ENCODE measurements at places on chromosomes 7 and 10. TPM values are rescaled to one million over a fixed set of nuclear protein-coding genes. Genes with fewer than 3 reads are reported as not detected.

The SEMA3D gene
- 0.36 TPM for total RNA-seq

DNA sequence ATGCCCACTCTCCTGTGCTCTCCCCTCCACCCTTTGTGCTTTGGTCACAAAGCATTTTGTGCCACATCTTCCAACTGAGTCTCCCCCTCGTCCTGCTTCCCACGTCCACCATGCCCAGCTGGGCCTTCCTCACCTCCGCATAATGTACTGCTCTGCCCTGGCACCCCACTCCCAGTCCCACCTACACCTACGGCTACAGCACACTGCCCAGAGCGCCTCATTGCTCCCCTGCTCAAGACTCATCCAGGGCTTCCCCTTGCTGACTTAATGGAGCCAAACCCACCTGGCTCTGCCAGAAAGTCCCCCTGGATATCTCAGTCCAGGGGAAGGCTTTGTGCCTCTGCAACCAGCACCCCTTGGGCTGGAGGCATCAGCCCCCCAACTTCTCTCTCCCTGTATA lies 299.2 kb upstream of the ZMIZ1 start:
- H3K27me3 ChIP-seq = no peaks in the 10 kb centered on the region
- no peak overlapping the region for H3K27ac ChIP-seq
- H3K4me3 ChIP-seq = no peak overlapping the region

DNA sequence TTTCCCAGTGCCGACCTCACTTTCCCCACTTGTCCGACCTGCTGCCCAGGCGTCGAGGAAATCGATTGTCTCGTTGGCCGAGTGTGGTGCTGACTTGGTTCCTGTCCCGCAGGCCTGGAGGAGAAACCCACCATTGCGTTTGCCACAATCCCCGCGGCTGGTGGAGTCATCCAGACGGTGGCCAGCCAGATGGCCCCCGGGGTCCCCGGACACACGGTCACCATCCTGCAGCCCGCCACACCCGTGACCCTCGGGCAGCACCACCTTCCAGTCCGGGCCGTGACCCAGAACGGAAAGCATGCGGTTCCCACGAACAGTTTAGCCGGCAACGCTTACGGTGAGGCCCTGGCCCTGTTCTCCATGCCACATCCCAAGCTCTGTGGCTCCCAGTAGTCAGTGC lies 14.5 kb upstream of the AP5Z1 start:
- no peaks in the 10 kb centered on the region for H3K27me3 ChIP-seq
- H3K27ac ChIP-seq = no peak overlapping the region
- no peak for DNase-seq
- H3K36me3 ChIP-seq = peaks cover 75% of the 10 kb centered on the region
- H3K4me1 ChIP-seq = no peaks in the 10 kb centered on the region

- H3K4me3 ChIP-seq = no peak overlapping the region
- DNase-seq = peak; percentile 23
- no peak overlapping the region for H3K27ac ChIP-seq
- H3K4me1 ChIP-seq = no peaks in the 10 kb centered on the region
- H3K27me3 ChIP-seq = no peaks in the 10 kb centered on the region
- no peaks in the 10 kb centered on the region for H3K36me3 ChIP-seq
Measured at GRCh38 chr7:124856299-124856888, 73.2 kb downstream of the POT1 start.

GRCh38 chr10:606762-607544 lies 82.5 kb downstream of the DIP2C start:
- H3K36me3 ChIP-seq = no peaks in the 10 kb centered on the region
- DNase-seq = no peak
- H3K4me3 ChIP-seq = no peak overlapping the region
- H3K4me1 ChIP-seq = no peaks in the 10 kb centered on the region

- H3K27ac ChIP-seq = no peak overlapping the region
- no peaks in the 10 kb centered on the region for H3K36me3 ChIP-seq
- DNase-seq = no peak
- H3K4me3 ChIP-seq = no peak overlapping the region
- H3K4me1 ChIP-seq = no peaks in the 10 kb centered on the region
Measured at GRCh38 chr7:89223900-89224395, 428.4 kb upstream of the TEX47 start.

DNA sequence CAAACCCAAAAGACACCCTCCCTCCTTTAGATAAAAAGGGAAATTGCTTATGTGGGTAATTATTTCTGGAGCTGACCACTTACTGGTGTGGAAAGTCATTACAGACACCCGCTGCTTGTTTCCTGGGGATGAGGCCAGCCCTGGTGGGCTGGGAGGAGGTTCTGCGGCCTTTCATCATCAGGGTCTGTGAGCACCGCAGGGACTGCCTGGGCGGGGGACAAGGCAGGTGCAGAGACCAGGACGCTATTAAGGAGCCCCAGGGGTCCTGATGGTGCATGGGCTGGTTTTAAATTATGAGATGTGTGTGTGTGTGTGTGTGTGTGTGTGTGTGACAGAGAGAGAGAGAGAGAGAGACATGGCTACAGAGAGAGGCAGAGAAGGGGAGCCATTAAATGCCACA lies 171.2 kb downstream of the DNAJB6 start:
- H3K27ac ChIP-seq = no peak overlapping the region
- H3K4me3 ChIP-seq = no peak overlapping the region
- no peak for DNase-seq

DNA sequence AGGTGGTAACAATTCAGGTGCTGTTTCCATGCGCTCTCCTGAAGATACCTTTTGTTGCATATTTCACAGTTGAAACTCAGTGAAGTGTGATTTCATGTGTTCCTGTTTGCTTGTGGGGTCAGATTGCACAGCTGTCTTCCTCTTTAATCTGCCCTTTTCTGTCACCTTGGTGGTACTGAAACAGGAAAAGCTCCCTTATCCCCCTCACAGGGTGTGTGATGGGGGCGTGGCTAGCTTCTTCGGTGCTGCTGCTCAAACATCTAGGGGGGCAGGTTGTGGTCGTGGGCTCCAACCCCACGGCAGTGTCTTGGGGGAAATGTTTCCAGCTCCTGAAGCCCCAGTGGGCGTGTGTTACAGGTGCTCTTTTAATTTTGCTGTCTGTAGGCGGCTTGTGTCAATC lies 107.4 kb upstream of the KLF14 start:
- DNase-seq = peak; percentile 52
- H3K36me3 ChIP-seq = no peaks in the 10 kb centered on the region
- H3K4me1 ChIP-seq = peaks cover 13% of the 10 kb centered on the region
- no peak overlapping the region for H3K27ac ChIP-seq

The GBX1 gene
- total RNA-seq = not detected

DNA sequence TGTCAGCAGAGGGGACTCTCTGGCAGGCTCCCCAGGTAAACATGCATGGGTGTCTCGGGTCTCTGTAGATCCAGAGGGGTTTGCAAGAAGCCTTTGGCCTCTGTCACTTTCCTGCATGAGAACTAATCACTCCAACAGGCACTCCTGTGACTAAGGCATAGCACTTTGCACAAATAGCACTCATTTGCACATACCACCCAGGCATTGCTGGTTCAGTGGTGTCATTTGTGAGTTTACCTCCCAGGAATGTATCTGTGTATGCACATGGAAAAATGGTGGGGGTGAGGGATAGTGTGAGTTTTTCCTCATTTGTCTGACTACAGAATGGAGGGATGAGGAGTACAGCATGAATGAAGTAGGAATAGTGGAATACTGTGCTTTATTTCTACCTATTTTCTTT lies 39.5 kb downstream of the CNNM1 start:
- no peak overlapping the region for H3K4me3 ChIP-seq
- no peaks in the 10 kb centered on the region for H3K36me3 ChIP-seq
- no peak overlapping the region for H3K27ac ChIP-seq
- H3K27me3 ChIP-seq = peaks cover 3% of the 10 kb centered on the region
- peaks cover 4% of the 10 kb centered on the region for H3K4me1 ChIP-seq
